ENCODE measurements at places on chromosomes 6 and 20.

- DNase-seq: no peak
Measured at GRCh38 chr20:57652606-57653545, 32.6 kb upstream of the ZBP1 start.

GRCh38 chr20:41005361-41005729 lies 23.3 kb upstream of the TOP1 start:
- no peak for DNase-seq

- no peak for DNase-seq
Measured at GRCh38 chr20:4957939-4958362, 43.4 kb downstream of the SLC23A2 start.

GRCh38 chr6:25307805-25308494 lies 28.8 kb downstream of the CARMIL1 start:
- no peak for DNase-seq

- DNase-seq: no peak
Measured at GRCh38 chr6:127383988-127384387, 40.6 kb upstream of the ECHDC1 start.

GRCh38 chr6:148598724-148599123 lies 148.1 kb upstream of the UST start:
- DNase-seq: no peak

DNA sequence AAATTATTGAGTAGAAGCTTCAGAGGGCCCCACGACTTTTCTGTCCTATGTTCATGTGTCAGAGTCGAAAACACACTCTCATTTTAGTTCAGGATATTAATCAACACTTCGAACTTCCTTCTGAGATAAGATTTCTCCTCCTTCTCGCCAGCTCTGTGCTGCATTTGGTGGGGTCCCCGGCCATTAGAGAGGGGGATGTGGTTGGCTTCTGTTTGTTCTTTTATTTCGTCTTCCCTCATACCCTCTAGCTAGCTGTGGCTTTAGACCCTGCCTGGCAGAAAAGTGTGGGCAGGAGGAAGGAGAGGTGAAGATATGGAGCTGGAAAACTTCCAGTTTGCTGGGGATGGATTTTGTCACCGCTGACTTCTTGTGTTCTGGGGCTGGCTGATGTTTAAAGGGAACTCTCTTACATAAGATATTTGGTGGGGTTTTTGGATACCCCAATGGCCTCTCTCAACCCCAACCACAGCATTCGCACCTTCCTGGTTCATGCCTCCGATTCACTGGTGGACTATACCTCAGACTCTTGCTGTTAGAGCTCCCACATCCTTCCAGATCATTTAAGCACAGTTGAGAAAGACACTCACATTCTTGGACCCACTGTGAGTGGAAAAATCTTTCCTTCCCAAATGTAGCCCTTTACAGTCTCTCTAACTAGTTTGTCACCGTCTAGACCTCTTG lies 30.7 kb upstream of the TMX4 start:
- no peak for DNase-seq

DNA sequence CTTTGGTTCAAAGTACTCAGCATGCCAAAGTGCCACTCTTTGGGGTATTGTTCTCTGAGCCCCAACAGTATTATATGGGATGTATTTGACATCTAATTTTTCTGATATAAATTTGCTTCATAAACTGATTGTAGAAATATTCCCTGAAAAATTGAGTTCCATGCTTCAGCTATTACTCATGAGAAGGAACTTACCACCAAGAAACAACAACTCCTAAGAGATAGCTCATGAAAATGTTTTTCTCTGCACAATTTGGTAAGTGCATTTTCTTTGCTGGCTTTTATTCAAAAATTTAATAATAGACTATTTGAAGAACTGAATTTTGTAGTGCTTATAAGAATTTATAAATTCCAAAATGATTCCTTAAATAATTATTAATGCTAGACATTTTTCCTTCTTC lies 12.8 kb upstream of the TPD52L1 start:
- DNase-seq: no peak

GRCh38 chr6:21051777-21052176 lies 517.5 kb downstream of the CDKAL1 start:
- no peak for DNase-seq

DNA sequence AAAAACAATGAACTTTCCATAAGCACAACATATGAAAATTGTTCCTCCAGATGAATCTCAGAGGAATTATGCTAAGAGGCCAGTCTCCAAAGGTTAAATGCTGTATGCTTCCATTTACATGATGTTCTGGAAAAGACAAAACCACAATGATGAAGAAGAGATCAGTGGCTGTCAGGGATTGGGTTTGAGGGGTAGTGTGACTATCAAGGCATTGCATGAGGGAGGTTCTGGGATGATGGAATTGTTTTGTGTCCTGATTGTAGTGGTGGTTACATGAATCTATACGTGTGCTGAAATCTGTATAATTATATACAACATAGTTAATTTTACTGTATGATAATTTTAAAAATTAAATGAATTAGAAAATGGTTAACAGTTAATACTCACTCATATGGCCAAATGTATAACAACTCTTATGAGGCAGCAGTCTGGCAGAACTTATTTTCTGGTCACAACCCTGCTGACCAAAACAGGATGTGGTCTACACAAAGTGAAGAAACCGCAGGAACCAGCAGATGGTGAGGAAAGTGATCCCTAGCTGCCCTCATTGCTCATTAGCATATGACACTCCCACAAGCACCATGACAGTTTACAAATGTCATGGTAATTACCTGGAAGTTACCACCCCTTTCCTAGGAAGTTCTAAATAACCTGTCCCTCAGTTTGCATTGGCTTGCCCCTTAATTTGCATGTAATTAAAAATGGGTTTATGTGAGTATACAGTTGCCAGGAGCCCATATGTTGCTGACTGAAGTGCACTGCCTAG lies 31.9 kb downstream of the NSFL1C start:
- DNase-seq: peak; percentile 78

DNA sequence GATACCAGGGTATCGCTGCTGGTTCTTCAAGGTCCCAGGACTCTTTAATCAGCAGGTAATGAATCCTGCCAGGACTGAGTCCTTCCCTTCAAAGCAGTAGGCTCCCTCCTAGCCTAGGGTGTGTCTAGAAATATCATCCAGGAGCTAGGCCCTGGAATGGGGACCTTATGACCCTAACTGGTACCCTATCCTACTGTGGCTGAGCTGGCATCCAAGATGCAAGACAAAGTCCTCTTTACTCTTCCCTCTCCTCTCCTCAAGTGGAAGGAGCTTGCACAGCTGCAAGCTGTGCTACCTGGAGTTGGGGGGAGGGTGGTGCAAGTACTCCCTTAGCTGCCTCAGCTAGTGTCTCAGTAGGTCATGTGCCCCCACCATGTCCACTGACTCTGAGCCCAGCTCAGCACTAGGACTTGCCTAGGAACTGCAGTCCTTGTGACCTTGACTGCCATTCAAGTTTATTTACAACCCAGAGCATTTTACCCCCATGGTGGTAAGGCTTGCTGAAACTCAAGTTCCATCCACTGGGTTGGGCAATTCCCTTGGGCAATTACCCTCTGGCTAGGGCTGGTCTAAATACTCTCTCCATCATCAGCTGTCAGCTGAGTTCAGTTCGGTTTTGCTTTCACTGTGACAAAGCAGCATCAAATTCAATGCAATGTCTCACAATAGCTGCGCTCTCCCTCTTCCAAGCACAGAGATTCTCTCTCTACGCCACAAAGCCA lies 48.4 kb upstream of the TOP1 start:
- no peak for DNase-seq

DNA sequence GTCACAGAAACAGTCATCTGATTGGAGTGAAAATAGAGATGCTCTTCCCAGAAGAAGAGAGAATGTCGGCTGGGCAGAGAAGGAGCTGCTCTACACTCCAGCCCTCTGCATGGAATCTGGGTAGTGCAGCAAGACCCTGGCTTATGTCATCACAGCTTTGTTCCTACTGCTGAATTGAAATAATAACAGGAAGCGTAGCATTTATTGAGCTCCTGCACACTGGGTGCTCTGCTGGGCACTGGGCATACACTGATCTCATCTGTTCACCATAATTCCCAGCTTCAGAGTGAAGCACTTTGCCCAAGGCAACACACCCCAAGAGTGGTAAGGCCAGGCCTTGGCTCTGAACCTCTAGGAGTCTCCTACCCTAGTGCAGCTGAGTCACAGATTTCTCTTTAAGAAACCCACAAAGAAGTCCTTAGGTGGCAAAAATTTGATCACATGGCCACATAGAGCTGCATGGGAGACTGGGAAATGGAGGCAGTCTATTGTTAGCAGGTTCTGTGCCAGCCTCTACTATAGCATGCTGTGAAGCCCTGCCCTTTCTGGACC lies 3.9 kb upstream of the SDCBP2 start:
- no peak for DNase-seq

DNA sequence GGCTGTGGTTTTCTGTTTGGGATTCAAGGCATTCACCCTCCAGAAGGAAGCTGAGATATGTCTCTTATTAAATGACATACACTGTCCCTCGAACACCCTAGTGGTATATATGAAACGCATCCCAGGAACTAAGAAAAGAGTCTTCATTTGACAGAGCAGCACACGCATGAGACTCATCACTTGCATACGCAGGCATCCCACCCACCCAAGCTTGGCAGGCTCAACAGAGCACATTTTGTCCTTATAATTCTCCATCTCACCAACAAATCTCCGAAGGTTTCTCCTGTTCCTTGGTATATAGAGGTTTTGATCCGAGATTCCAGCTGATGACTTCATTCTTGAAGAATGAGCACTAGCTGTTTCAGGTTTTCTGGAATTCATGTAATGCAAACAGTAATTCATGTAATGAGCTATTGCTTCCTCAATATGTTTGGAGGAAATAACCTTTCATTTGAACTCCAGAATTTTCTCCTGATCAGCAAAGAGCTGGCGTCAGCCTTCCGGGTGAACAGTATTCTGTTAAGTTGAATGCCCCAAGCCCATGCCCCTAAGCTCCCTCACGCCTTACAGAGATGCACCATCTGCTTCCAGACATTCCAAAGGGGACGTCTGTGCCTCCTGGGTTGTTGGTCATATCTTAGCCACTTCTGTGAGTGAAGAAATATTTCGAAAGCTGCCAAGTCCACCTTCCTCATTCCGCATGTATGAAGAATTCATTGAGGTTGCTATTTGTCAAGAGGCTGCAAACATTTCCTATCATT lies 66.0 kb upstream of the CDH4 start:
- DNase-seq: no peak

GRCh38 chr6:104050455-104050854 lies 809.3 kb downstream of the HACE1 start:
- DNase-seq: no peak

DNA sequence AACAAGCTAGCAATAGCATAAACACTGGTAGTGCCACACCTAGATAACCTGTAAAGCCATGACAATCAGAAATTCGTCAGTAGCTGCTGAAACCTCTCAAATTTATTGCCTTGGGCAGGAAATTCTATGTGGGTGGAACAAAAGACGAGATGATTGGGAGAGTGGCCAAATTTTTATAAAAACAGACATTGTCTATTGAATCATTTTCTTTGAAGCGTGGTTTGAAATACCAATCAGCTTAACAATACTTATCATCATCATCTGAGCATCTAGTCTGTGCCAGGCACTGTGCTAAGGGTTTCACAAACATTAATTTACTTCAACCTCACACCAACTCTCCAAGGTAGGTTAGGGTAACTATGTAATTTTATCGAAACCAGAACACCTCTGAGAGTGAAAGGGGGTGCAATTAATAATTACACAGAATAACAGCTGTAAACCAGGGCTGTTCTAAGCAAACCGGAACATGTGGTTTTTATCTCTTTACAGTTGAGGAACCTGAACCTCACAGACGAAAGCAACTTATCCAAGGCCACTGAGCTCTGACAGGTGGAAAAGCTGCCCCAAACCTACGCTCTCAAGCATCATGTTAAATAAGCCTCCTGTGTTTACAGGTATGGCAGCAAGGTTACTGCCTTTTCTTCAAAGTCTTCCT lies 43.4 kb downstream of the NHSL1 start:
- DNase-seq: no peak

- peak; percentile 79 for DNase-seq
Measured at GRCh38 chr20:64255361-64256281, at the start of gene PCMTD2. Gene PCMTD2, plus strand, starts transcription at chr20:64255748. Its CDS starts 4,218 bp downstream, at chr20:64259966.

- no peak for DNase-seq
Measured at GRCh38 chr20:14799545-14800216, 462.3 kb upstream of the FLRT3 start.

DNA sequence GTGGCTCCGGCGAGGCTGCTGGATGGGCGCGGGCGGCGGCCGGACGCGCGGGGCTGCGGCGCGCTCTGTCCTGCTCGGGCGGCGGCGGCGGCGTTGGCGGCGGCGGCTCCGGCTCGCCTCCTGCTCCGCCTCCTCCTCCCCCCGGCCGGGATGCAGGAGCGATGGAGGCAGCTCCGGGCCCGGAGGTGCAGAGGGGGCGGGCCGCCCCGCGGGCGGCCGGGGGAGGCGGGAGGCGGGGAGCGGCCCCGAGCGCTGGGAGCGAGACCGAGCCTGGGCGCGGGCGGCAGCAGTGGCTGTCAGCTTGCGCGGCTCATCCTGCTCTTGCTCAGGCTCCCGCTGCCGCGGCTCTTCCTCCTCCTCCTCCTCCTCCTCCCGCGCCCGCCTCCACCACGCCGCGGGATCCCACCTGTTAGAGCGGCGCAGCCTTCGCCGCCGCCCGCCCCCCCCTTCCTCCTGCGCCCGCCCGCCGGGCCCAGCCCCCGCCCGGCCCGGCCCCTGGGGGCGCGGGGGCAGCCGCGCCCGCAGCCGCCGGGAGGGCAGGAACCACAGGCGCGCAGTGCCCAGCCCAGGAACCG lies at the start of gene NOL4L:
NOL4L (minus strand) TSS at position 323 of the 575 bp plus-strand sequence. CDS start 443 bp downstream, outside the sequence.
- no peak for DNase-seq

GRCh38 chr6:149851461-149852110 lies 12.6 kb downstream of the LRP11 start:
- no peak for DNase-seq

DNA sequence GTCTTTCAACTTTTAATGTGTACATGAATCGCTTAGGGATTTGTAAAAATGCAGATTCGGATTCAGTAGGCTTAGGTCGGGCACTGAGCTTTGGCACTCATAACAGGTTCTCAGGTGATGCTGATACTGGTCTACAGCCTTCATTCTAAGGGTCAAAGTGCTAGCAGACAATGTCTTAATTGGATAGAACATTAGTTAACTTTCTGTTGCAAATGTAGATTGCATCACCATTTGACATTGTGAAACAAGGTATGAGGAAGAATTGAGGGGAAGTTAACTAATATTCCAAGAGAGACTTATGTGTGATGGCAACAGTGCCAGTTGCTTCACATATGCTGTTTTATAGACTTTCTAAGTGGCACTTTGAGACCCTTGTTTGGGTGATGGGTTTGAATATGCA lies 86.9 kb downstream of the MLIP start:
- DNase-seq: no peak

GRCh38 chr6:50714487-50715379 lies 1.4 kb downstream of the TFAP2D start:
- DNase-seq: no peak

DNA sequence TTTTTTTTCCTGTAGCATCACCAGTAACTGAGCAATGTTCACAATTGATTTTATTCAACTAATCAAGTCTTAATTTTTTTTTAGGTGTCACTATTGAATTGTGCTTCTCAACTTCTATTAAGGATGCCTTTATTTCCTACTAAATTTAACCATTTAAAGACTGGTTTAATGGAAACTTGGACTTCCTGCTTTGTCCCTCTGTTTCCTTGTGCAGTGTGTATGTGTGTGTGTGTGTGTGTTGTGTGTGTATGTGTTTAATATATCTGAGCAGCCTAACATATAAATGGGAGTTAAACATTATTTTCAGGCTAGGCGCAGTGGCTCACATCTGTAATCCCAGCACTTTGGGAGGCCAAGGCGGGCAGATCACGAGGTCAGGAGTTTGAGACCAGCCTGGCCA lies 1.8 kb downstream of the SERPINB6 start:
- DNase-seq: no peak

Measured in KG1 (cell line).